ENCODE measurements at places on chromosomes 7 and 10. TPM values are rescaled to one million over a fixed set of nuclear protein-coding genes. Genes with fewer than 3 reads are reported as not detected.

DNA sequence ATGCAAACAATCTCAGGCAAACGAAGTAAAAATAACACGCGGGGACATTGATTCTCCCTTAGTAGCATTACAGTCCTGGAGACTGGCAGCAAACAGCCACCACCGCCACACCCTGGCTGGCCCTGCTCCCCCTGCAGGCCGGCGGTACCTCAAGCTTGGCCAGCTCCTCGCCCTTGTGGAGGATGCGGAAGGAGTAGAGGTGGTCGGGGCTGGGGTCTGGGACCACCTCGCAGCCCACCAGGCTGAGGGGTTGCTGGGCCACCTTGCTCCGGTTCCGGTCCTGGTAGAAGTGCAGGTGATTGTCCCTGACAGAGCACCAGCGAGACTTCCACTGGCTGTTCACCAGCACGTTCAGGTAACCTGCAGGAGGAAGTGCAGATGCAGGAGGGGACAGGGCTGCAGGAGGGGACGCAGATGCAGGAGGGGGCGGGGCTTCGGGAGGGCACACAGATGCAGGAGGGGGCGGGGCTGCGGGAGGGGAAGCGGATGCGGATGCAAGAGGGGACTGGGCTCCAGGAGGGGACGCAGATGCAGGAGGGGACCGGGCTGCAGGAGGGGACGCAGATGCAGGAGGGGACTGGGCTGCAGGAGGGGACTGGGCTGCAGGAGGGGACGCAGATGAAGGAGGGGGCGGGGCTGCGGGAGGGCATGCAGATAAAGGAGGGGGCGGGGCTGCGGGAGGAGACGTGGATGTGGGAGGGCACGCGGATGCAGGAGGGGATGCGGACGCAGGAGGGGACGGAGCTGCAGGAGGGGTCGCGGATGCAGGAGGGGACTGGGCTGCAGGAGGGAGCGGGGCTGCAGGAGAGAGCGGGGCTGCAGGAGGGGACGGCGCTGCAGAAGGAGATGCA is 65.7 kb downstream of the VWA2 start:
- peak; percentile 17 for DNase-seq

DNA sequence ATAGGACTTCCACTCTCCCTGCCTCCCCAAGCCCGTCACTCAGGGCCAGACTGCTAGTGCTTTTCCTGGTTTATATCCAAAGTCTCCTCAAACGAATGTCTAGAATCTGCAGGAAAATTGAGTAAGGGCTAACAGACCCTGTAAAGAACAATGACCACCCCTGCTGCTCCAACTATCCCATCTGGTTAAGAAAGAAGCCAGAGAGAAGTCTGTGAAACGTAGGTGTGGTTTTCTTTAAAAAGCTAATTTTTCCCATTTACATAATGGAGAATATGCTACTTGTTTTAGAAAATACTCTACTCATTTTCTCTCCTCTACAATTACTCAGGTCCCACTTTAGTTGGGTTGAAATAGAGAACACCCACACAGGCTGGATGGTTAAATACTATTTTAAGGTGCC is 72.5 kb downstream of the FAM13C start:
- DNase-seq: no peak

The GNAT3 gene
- total RNA-seq: not detected

- DNase-seq: no peak
Measured at GRCh38 chr7:11754123-11754522, 77.9 kb downstream of the THSD7A start.

DNA sequence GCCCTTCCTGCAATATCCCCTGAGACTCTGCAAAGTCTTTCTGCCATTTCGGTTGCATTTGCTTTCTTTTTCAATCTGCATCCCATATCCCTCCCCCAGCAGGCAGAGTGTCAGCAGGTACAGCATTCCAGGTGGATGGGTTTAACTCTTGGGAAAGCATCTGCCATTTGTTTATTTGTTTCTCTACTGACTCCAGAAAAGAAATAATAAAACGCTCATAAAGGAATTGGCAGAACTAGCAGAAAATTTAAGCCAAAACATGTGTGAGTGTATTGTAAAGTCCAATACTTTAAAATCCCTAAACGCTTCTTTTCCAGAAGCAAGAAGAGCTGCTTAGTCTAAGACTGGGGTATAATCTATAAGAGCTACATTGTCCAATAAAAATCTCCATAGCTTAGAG is 393.8 kb downstream of the TNS3 start:
- no peak for DNase-seq

The PYROXD2 gene
- total RNA-seq: 3.3 TPM

- no peak for DNase-seq
Measured at GRCh38 chr10:42984035-42984610, 92.7 kb upstream of the RET start.

GRCh38 chr7:157228864-157229422 is 90.2 kb downstream of the UBE3C start:
- no peak for DNase-seq

The SOSTDC1 gene
- 0.70 TPM for total RNA-seq

The AGAP9 gene
- total RNA-seq: 0.94 TPM

The PRKCQ gene
- total RNA-seq: 0.76 TPM

DNA sequence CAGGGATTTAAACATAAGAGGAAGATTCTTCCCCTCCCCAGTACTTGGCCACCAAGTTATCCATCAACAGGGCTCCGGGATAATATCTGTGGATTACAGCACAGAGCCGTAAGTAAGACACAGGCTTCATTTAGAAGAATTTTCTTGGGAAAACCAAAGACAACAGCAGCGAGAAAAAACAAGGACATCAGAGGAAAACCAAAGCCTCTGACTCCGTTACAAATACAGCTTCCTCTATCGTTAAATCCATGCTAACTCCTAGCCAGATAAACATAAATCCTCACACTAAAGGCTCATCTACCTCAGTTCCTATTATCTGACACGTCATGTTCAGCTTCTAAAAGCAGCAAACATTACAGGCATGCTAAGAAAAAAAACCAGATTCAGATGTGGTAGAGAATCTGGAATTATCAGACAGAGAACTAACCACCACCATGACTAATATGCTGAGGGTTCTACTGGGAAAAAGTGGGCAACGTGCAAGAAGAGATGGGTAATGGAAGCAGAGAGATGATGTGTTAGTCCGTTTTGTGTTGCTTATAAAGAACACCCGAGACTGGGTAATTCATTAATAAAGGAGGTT is 48.4 kb downstream of the BRI3 start:
- DNase-seq: no peak

DNA sequence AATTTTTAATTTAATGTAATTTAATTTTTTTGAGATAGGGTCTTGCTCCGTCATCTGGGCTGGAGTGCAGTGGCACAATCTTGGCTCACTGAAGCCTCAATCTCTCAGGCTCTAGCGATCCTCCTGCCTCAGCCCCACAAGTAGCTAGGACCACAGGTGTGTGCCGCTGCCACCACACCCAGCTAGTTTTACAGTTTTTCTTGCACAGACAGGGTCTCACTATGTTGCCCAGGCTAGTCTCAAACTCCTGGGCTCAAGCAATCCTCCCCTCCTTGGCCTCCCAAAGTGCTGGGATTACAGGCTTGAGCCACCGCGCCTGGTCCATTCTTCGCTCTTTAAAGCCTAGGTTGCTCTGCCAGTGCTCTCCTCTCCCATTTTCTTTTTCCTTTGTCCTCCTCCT is 12.9 kb downstream of the CALML3 start:
- no peak for DNase-seq

GRCh38 chr10:113243311-113243710 is 293.3 kb downstream of the TCF7L2 start:
- no peak for DNase-seq

- no peak for DNase-seq
Measured at GRCh38 chr7:105151152-105151551, 137.1 kb downstream of the KMT2E start.

GRCh38 chr7:111401516-111401915 is 160.8 kb downstream of the IMMP2L start:
- no peak for DNase-seq

The SH2D4B gene
- total RNA-seq: not detected

DNA sequence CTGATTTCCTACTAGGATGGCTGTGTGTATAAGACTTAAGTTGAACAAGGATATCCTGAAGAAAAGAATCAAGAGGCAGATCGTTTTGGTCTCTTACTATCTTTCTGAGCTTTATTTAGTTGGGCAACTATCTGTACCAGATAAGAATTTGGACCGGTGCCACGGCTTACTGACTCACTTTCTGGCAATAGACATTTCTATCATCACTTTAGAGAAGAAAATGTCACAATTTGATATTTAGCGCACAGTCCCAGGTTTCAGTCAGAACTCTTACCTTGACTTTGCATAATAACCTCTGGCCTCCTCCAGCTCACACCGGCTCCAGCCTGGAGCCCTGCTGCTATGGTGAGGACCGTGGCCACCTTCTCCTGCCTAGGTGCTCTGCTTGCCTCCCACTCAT is 218.2 kb upstream of the MDFIC start:
- no peak for DNase-seq

GRCh38 chr10:118940386-118940785 is 89.1 kb upstream of the NANOS1 start:
- no peak for DNase-seq

The ZNF438 gene
- 2.9 TPM for total RNA-seq

The SFR1 gene
- total RNA-seq: 5.4 TPM

The BZW2 gene
- 70.9 TPM for total RNA-seq

The SPDYE8 gene
- total RNA-seq: not detected

The SLC13A4 gene
- total RNA-seq: 1.7 TPM

The HDAC9 gene
- total RNA-seq: 1.8 TPM

GRCh38 chr10:7288060-7288690 is 122.7 kb downstream of the SFMBT2 start:
- no peak for DNase-seq

The DLD gene
- total RNA-seq: 132 TPM

GRCh38 chr10:111972109-111972508 is 211.5 kb downstream of the GPAM start:
- DNase-seq: no peak

The CTBP2 gene
- 55.9 TPM for total RNA-seq

The CFAP46 gene
- total RNA-seq: 0.32 TPM
